ENCODE measurements at places on chromosomes 4 and X.

GRCh38 chrX:15465896-15466651 lies 27.1 kb downstream of the PIR start:
- no peak for DNase-seq

- no peak for DNase-seq
Observed at GRCh38 chrX:150547375-150548115, 20.9 kb upstream of the MTM1 start.

DNA sequence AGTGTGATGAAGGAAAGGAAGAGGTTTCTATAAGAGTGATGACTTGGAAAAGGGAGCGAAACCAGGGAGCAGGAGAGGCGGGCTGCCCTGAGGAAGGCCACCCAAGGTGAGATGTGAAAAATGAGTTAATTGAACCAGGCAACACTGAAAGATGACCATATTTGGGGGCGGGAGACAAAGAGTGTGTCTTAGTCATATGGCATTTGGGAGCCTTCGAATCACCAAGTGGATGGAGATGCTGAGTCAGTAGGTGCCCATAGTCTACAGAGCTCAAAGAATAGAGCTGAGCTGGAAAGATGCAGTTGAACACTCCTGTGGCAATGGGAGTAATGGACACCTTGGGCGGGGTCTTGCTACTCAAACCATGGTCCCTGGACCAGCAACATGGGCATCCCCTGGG lies 8.3 kb upstream of the TLR8 start:
- DNase-seq: no peak

- no peak for DNase-seq
Observed at GRCh38 chrX:108468486-108468885, 28.8 kb downstream of the COL4A5 start.

- no peak for DNase-seq
Observed at GRCh38 chr4:133856731-133857355, 344.7 kb downstream of the PABPC4L start.

GRCh38 chr4:7801001-7801400 lies 138.7 kb downstream of the AFAP1 start:
- DNase-seq: no peak

DNA sequence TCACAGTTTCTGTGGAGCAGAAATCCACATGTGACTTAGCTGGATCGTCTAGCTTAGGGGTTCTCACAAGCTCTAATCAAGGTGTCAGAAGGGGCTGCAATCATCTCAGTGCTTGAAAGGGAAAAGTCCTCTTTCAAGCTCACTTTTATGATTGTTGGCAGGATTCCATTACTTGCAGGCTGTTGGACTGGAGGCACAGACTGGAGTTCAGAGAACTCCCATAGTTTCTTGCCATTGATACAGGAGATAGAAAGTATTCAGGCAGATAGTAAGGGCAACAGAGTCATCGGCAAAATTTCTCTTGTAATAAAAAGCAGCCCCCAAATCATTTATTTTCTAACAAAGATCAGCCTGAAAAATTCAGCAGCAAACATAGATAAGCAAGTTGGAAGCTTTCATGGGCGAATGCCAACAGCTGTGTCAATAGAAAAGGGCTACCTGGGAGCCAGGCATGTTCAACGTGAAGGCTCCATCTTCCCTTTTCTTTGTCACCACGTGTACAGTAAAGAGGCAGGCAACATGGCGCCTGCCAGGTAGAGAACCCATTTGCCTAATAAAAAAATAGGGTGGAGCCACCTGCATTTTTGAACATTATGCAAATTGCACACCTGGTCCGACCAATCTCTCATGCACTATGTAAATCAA lies 64.4 kb downstream of the CXCL13 start:
- no peak for DNase-seq

GRCh38 chr4:124322234-124323065 lies 390.1 kb downstream of the ANKRD50 start:
- no peak for DNase-seq

GRCh38 chr4:176090115-176090514 lies 24.5 kb downstream of the WDR17 start:
- no peak for DNase-seq

DNA sequence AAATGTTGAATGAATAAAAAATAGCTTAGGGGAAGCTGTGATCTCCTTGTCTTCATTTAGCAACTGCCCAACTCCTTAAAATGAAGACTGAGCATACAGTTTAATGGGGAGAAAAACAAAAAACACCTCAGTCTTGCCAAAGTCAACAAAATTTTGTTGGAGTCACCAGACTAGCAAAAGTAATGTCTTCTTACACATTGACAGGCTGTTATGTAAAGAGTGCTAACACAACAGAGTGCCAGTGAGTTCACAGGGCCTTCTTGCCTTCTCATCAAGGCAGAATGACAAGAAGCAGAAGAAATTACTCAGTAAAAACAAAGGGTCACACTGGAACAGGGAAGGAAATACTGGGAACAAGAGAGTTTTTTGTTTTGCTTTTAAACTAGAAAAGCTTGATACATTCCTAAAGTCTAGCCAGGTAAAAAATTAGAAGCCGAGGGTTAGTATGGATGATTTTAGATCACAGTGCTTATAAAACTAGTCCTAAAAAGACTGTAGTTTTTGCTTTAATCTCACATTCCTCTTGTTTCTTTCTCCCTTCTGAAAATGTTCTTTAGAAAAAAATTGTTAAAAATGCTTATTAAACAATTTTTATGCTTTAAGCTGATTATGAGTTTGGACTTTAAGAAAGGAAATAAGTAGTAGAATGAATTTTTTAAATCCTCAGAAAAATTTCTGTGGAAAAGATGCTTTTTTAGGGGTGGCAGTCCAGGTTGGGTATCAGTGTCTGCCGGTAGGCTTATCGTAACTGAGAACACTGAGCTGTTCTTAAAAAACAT lies 38.7 kb upstream of the FRAS1 start:
- DNase-seq: no peak

GRCh38 chrX:43868791-43869190 lies 13.5 kb downstream of the MAOB start:
- DNase-seq: no peak
